Right cardiac atrium (tissue), 5 donors: ENCODE measurements at places on chromosomes 7 and 10.

GRCh38 chr7:1969459-1970284, 263.1 kb downstream of the MAD1L1 start:
- no peak for DNase-seq

GRCh38 chr7:155991470-155991869, 179.2 kb upstream of the SHH start:
- no peak for DNase-seq

DNA sequence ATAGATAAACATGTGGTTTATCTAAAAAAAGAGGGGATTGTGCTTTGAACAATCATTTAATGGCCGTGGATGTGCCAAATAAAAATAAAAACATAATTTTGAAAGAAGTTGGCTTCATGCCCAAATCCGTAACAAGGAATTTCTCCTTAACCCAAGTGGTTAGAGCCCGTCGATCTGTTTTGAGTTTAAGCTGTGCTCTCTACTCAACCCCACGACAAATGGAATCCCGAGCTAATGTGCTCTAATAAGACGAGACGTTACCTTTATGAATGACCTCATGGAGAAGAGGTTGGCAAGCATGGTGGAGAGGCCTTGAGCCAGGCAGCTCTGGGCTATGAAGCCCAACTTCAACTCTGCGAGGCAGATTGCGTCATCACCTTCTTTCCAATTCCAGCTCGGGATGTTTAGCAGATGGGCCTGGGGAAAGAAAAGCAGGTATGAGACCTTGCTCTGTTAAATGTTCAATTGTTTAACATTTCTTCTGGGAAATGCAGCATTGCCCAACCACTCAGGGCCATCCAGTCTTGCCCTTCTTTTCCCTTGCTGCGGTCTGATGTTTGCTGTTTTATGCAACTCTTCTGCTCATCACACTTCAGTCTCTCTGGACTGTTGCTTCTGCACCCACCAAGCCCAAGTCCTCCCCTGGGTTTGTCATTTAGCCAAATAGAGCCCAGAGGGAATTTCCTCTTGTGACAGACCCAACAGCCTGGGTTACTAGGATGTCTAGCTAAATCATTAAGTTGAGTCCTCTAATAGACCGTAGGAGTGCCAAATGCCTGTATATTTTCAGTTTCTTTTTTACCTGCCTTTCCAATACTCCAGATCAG, 564.6 kb downstream of the KCNMA1 start:
- DNase-seq: peak; percentile 78

GRCh38 chr7:868189-868486, 8.2 kb upstream of the GET4 start:
- DNase-seq: no peak

DNA sequence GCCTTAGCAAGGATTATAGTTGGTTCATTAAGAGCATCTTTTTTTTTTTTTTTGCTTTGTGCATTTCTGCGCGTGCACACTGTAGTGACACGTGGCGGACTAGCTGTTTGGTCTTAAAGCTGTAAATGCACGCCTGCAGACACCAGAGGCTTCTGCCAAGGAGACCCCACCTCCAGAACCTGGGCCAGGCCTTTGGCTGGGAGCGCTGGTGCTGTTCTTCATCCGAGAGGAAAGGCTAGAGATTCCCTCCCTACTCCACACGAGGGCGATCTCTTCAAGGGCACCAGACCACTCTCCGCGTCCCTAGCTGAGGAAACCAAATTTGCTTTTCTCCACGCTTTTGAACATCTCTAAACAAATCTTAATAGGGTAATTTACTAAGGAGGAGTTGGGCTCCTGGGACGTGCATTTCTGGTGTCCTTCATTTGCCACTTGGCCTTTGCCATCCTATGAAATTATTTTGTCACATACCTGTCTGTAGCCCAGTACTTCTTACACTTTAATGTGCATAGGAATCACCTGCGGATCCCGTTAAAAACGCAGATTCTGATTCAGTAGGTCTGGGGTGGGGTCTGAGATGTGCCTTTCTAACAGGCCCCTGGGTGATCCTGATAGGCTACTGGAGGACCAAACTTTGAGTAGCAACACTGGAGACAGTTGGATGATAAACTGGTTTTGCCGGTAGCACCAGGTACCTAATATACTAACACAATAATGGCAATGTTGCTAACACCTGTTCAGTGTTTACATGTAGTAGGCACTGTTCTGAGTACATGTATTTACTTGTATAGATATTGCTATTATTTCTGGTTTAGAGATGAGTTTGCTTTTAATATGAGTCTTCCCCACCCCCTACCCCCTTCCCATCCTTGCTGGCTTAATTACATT, 1.3 kb upstream of the SLC26A5 start:
- DNase-seq: no peak

DNA sequence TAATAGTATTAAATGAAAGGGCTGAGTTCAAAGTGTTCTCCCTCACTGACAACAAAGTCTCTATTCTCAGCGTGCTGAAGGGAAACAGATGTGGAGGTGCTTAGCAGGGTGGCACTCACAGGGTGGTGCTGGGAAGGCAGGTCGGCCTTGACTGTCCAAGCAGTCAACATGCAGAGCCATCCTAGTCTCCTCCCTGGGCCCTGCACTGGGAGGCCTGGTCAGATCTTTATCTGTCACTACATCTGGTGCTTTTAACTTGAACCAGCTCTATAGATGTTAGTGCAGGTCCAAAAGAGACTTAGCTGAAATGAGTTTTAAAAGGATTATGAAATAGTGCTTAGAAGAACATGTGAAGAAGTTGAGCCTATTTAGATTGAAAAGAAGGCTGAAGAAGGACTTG, 82.1 kb downstream of the AVL9 start:
- no peak for DNase-seq

DNA sequence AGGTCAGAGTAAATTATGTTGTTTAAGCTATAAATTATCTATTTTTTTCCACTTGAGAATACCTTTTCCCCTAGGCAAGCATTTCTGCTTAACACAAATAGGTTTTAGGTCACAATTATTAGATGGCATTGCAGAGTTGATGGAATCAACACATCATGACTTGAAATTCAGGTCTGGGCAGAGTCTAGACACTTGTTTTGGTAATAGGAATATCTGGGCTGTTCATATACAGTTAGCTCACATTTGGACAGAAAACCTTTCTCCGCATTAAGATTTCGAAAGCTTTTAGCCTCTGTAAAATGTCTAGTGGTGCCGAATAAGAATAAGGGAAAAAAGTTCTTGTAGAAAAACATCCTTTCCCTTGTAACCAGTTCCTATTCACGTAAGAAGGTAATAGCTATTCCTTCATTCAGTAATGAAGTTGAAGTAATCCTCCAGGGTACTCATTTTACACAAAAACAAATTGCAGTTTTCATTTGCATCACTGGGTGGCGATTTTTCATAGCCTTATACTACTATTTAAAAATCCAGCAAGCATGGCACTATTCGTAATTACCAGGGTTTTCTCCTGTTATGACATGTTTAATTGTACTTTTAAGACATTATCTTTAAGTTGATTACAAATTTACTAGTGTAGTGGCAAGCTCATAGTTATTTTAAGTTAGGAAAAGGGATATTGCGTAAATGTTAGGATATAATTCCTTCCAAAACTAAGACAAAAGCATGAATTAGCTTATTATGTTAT, 37.0 kb downstream of the RPA3 start:
- no peak for DNase-seq

GRCh38 chr7:148485618-148486017, 104.9 kb upstream of the C7orf33 start:
- DNase-seq: no peak

DNA sequence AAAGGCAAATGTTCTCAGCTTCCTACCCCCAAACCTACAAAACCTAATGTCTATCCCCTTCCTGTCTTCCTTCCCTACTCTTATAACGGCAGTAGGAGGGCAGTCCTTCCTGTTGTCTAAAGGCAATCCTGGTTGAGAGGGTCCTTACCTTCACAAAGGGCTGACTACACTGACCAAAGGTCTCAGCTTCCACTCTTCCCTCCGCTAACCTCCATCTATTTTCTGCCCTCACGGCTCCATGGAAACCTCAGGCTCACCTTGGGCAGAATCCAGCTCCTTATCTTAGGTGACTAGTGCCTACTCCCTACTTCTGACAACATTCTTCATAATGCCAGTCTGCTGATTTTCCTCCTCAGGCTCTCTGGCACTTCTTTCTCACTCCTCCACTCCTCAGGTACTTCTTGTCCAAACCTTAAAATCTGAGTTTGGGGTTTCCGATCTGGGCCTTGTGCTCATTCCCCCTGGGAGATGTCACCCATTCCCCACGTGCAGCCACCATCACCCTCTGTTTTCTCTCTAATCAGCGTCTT, 542 bp downstream of the FBXL13 start:
- no peak for DNase-seq

GRCh38 chr7:55538538-55538937, 33.8 kb downstream of the VOPP1 start:
- DNase-seq: no peak

- no peak for DNase-seq
These were observed 84.4 kb downstream of the TNS3 start for GRCh38 chr7:47497367-47498096.

GRCh38 chr7:1677206-1678080, 7.4 kb downstream of the ELFN1 start:
- DNase-seq: no peak

DNA sequence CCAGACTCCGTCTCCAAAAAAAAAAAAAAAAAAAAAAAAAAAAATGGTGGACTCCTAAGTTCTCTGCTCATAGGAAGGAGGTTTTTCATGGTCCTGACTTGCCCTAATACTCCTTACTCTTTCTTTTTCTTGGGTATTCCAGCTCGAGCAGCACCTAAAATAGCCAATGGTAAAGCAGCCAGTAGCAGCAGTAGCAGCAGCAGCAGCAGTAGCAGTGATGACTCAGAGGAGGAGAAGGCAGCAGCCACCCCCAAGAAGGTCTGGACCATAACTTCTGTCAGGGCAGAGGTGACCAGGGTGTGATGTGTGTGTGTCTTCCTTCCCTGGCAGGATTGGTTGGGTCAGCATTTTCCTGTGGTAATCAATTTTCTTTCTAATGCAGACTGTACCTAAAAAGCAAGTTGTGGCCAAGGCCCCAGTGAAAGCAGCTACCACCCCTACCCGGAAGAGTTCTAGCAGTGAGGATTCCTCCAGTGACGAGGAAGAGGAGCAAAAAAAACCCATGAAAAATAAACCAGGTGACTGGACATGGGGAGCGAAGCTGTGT, 6.9 kb downstream of the NOLC1 start:
- DNase-seq: no peak

- DNase-seq: peak; percentile 77
These were observed 149.6 kb downstream of the C10orf105 start for GRCh38 chr10:71569775-71570588.

DNA sequence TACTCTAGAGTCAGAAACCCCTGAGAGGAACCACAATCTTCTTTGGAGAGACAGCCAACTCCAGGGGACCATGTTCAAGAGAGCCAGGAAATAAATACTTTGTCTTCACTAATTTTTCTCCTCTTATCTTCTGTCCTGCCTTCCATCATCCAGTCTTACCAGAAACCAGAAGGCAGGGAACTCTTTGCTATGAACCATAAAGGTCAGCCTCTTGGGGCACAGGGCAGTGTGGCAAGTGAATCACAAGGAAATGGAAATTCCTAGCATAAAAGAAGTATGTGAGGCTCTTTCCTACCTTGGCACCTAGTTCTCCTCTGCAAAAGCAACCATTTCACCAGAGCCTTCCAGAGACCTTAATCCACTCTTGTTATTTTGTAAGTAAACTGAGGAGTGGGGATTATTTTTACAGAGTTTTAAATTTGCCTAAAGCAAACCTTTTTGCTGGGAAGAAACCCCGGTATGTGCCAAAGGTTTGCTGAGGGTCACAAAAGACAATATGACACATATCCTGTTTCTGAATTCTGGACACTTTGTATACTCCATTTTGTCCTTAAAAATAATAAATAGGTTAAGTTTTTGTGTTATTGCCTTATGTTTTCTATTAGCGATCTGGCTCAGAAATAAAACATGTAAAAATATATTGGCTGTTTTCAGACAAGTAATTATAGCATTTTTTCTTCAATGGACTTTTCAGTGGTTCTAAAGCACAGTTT, 87.1 kb downstream of the ADAM22 start:
- no peak for DNase-seq

DNA sequence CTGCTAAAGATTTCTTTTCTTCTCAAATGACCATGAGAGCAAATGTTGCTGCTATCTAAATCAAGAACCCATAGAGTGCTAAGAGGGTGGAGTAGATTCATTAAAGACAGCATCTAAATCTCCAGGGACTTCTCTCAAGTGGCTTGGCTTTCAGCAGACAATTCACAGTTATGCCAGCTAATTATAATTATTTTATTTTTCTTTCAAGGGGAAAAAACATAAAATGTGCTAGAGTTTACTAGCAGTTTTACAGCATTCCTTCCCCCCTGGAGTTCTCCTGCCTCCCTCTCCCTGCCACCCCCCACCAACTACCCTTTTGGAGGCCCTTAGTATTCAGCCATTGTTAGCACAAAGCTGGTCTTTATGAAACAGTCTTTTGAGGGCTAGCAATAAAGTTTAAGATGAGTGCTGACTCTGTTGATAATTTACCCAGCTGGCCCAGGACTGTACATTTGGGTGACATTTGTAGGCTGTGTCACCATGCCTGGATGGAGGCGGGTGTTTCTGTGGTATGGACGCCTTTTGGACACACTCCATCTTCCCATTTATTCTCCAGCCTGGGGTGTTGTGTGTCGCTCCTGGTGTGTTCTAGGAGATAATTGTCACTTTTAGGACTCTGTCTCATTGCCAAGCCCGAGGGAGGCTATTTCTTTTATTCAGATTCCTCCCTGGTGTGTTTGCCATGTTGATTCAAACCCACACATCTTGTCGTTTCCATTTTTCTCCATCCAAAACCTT, 160.2 kb downstream of the CREB5 start:
- no peak for DNase-seq

DNA sequence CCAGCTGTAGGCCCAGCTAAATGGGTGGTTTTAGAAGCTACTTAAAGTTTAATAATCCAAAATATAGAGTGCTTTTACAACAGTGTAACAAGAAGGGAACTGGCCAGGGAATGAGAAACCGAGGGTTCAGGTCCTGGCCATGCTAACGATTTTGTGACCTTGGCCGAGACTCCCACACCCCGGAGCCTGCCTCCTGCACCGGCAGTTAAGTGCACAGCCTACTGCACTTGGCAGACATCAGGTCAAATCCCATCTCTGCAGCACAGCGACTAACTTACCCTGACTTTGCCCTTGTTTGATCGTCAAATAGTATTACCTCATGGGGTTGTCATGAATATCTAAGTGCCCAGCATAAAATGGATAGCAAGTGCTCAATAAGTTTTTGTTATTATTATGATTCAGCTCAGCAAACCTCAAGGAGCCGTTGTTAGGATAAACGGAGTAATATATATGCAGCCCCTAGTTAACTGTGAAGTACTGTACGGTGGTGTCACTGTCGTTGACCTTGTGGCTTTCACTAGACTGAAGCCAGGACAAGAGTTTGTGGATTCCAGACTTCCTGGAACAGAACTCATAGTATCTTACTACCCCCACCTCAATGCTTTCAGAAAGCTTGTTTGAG, 35.5 kb downstream of the LYZL1 start:
- no peak for DNase-seq

- DNase-seq: no peak
These were observed 58.2 kb downstream of the RBM33 start for GRCh38 chr7:155702616-155703015.

DNA sequence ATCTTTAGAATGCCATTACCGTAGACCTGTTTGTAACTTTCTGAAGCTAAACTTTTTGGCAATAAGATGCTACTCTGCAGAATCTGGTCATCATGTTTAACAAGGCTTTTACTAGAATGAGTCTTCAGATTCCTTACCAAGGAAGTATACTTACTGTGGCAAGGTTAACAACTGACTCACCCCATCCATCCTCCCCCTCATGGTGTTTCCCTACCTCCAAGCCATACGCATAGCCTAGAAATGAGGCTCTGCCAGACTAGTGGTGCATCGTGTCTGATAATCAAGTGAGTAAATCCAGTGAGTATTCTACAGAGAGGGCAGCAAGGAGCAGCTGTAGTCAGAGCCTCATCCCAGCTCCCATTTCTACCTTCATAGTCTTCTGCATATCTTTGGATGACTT, 223.6 kb downstream of the IPMK start:
- no peak for DNase-seq
